NCI-H82 (cell line): ENCODE measurements at places on chromosomes 3 and 15.

DNA sequence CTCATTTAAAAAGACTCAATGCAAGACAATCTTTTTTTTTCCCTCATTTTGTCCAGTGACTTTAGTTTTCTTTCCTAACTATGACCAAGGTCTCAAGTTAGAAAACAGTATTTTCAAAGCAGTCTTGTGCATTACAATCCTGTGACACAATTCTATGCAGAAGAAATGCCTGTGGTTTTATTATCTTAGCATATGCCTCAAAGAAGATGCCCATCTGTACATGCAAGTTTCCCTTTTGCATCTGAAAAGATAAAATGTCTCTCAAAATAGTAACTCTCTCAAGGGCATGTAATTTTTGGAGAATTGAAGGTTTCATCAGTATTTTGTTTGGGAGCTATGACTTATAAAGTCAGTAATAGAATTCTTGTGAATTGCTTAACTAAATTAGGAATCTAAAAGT is 292.0 kb upstream of the SUCLG2 start:
- no peak for DNase-seq

- peak; percentile 66 for DNase-seq
Observed at GRCh38 chr3:47780741-47781684, 680 bp downstream of the SMARCC1 start.

DNA sequence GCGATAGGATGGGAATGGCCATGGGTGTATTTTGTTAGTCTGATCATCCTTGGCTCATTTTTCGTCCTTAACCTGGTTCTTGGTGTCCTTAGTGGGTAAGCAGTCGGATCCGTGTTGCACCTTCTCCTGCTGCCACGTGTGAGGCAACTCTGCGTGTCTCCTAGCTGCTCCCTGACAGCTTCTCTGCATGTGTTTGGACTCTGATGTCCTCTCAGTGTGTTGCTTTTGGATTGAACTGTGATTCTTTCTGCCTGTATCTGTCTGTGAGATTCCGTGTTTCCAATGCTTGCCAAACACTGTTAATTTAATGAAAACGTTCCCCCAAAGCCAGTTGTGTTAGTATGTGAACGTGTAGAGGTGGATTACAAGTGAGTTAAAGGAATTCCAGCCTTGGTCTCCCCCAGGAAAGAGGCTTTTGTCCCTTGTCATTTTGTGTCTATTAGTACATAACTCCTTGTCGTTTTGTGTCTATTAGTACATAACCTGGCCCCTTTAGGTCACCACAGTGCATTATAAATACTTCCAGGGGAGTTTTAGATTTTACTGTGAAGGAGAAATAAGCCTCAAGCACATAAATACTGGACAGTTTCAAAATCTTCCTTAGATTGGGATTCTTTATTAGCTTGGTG is 172.4 kb downstream of the CHDH start:
- no peak for DNase-seq

DNA sequence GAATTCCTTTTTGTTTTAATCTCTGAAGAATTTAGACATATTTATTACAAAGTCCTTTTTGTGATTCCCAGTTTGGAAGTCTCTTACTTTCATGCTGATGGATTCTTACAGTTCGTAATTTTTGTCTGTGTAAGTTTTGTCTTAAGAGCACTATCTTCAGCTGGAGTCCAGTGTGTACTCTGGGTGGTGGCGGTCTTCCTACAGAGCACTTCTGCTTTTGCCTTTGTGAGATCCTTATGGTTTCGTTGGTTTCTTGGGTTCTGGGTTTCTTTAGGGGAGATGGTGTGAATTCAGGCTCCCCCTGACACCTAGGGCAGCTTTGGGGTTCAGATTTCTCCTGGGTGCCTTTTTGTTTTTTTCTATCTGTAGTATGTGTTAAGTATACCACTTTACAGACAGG is 45.3 kb downstream of the PLS1 start:
- no peak for DNase-seq

GRCh38 chr15:101037090-101037830 is 118.1 kb downstream of the LRRK1 start:
- DNase-seq = no peak

DNA sequence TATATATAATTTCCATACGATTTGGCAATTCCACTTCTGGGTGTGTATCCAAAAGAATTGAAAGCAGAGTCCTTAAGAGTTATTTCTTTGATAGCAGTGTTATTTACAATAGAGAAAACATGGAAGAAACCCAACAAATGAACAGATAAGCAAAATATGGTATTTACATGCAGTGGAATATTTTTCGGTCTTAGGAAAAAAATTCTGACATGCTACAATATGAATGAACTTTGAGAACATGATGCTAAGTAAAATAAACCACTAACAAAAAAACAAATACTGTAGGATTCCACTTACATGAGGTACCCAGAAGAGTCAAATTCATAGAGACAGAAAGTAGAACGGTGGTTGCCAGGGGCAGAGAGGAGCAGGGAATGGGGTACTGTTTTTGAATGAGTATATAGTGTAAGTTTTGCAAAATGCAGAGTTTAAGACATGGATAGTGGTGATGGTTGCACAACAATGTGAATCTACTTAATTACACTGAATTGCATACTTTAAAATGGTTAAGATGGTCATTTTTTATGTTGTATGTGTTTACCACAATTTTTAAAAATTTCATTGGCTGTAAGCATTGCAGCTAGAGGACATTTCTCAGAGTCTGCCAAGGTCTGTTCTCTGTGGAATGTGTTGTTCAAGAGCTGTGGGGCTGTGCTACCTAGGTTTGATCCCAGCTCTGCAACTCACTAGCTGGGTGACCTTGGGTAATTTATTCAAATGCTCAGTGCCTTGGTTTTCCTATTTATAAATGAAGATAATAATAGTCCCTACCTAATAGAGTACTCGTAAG is 122.1 kb downstream of the MEX3B start:
- DNase-seq = no peak
